Mucosa of gallbladder (tissue), 1 donor: ENCODE measurements at places on chromosomes 4 and X. TPM values are rescaled to one million over a fixed set of nuclear protein-coding genes. Genes with fewer than 3 reads are reported as not detected.

TEX13B gene
- total RNA-seq: not detected

CLIC2 gene
- 8.2 TPM for total RNA-seq

HPF1 gene
- total RNA-seq: 16.2 TPM

SATL1 gene
- 0.06 TPM for total RNA-seq

MGST2 gene
- 194 TPM for total RNA-seq

SLC9B1 gene
- total RNA-seq: 0.81 TPM

COL4A6 gene
- total RNA-seq: 109 TPM

MAGEE2 gene
- 0.43 TPM for total RNA-seq

F11 gene
- total RNA-seq: 23.9 TPM
